Nucleus accumbens (tissue), 56 donors: ENCODE measurements at places on chromosomes 2 and 18.

- no peak for DNase-seq
These were observed 46.1 kb upstream of the ANXA4 start for GRCh38 chr2:69695850-69696216.

GRCh38 chr2:146161256-146161882 lies 1641.5 kb upstream of the ZEB2 start:
- no peak for DNase-seq

GRCh38 chr2:203730883-203731282 lies 24.4 kb downstream of the CD28 start:
- DNase-seq = no peak

DNA sequence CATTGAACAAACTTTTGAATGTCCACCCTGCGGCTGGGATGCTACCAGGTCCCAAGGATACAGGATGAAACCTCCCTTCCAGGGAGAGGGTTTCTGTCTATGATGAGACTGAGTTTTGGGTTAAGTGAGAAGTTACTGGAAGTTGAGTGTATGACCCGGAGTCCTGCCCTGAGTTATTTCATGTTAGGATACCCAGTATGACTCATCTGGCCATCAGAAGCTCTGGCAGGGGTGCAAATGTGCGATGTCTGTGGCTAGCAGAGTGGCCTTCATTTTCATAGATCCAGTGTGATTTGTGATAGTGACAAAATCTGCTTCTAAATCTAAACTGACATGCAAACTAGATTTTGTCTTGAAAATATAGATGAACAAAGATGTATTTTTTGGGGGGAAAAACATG lies 55.3 kb downstream of the KCTD1 start:
- DNase-seq = no peak

DNA sequence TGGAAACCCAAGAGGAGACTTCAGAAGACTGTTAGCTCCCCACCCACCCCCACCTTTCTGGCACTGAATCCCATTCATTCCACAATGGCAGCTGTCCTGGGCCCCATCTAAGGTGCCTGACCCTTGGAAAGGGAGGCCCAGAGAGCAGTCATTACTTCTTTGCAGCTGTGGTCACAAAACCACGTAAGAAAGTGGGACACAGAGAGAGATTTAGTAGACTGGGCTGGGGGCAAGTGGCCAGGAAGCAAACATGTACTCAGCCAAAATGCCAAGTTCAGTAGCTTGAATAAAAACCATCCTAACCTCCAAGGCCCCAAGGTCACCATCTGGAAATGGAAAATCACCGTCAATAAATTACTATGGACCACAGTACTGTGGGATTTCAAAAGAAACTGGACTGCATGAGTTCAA lies 381.4 kb downstream of the TNS1 start:
- DNase-seq = no peak

DNA sequence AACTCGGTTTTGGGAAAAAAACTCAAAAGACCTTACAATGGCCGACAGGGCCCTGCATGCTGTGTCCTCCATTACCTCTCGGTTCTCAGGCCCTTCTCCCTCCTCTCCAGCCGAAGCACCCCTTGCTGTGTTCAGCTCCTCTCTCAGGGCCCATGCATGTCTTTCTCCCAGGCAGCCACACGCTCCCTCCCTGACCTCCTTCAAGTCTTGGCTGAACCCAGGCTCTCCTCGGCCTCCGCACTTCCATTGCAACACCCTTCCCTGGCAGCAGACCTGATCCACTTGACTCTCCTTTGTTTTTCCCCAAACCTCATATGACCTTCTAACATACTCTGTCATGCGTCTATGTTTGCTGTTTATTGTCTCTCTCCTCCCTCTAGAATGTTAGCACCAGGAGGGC lies 114.0 kb downstream of the CYP26B1 start:
- no peak for DNase-seq

DNA sequence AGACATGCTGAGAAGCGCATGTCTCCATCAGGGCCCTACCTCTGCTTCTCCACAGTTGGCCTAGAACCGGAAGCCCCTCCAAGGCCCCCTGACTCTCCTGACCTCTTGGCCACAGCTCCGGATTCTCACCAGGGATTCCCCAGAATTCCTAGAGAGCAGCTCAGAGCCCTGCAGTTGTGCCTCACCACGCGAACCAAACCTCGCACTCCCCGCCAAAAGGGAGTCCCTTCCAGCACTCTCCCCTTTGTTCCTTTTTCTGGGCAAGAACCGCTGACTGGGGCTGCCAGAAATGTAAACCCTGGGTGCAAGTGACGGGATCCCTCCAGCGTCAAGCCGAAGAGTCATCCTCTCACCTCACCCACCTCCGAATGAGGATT lies 36.7 kb downstream of the AFF3 start:
- DNase-seq = no peak

DNA sequence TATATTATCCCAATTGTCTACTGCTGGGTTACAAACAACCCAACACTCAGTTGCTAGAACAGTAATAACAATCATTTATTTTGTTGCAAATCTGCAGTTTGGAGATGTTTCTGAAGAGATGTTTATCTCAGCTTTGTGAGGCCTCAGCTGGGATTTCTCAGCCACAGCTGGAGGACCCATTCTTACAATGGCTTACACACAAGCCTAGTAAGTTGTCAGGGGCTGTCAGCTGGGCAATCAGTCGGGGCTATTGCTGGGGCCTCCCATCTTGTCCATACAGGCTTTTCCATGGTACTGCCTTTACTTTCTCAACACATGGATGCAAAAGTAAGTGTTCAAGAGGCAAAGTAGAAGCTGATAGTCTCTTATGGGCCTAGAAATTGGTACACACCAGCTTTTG lies 491.7 kb upstream of the NXPH2 start:
- DNase-seq = no peak

DNA sequence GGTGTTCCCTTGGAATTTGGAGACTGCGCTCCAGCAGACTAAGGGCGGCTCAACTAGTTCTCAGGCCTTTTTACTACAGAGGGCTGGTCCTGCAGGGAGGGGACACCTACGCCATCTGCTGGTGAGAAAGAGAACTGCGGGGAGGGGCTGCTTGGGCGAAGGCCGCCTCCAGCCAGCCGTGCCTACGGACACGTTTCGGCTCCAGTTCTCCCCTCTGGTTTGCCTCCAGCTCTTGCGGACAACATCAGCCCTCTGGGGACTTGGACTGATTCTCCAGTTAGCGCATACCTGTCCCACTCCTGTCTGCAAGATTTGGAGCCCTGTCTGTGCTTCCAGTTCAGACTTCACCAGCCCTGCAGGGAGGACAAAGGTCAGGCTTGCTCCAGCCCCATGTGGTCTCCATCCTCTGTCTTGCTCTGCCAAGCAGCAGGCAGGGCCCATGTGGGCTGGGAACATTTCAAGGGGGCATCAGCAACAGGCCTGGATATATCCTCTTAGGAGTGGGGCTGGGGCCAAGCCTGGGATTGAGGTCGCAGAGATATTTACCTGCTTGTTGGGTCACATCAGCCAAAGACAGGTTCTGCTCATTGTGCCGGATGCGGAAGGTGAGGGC lies 10.3 kb downstream of the PTPRN start:
- DNase-seq = peak; percentile 74

GRCh38 chr2:83587309-83587708 lies 871.8 kb downstream of the SUCLG1 start:
- DNase-seq = no peak

GRCh38 chr2:137829251-137829650 lies 135.0 kb upstream of the HNMT start:
- no peak for DNase-seq

DNA sequence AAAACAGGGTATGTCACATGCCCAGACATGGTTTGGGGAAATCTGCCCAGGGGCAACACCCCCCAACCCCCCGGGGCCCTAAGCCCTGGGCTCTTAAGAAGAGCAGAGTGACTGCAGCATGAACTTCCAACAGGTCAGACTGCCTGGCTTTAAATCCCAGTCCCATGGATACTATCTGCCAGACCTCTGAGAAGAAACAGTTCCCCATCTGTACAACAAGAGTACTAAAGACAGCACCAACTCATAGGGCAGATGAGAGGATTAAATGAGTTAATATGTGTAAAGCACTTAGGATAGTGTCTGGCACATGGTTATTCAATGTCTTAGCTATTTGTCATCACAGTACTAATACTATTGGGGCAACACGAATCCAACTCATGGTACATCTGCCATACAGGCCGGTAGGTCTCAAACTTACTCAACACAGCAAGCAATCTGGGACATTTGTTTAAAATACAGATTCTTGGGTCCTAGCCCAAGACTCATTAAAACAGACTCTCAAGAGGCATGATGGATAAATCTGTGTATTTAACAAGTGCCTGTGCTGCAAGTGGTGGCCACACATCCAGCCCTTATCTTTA lies 23.4 kb downstream of the CDH2 start:
- no peak for DNase-seq

DNA sequence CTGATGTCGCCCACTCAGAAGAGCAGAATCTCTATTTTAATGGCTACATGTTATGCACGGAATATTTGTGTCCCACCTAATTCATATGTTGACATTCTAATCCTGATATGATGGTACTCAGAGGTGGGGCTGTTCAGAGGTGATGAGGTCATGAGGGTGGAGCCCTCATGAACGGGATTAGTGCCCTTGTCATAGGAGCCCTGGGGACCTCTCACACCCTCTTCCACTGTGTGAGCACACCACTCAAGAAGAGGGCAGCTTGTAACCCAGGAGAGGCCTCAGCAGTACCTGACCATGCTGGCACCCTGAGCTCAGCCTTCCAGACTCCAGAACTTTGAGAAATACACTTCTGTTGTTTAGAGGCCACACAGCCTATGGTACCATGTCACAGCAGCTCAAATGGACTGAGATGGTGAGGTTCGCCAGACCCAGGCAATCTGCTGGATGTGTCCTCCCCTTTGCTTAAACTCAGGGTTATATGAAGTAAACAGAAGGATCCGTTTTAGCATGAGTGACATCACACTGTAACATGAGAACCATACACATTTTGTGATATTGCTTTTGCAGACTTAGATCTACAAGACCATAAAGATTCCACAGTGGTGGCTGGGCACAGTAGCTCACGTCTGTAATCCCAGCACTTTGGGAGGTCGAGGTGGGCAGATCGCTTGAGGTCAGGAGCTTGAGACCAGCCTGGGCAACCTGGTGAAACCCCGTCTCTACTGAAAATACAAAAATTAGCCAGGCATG lies 48.7 kb downstream of the ATOH8 start:
- DNase-seq = no peak

- no peak for DNase-seq
These were observed 728.1 kb upstream of the DDX18 start for GRCh38 chr2:117086174-117086942.
